ENCODE measurements at places on chromosomes 6 and 20.

DNA sequence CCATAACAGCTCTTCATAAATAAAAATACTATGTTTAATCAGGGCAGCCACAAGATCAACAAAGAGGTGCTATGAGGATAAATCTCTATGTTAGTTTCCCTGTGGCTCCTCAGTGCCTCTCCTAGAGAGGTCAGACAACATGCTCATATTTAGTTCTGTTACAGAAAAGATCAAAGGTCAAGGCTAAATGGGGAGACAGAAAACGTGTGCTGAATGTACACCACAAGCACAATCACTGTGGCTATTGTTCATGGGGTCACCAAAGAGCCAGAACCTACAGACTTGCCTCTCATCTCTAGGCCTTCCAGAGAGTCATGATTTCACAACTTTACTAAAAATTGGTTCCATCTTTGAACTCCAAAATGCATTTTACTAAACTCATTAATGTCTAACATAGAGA is 409.8 kb downstream of the HACE1 start:
- no peak for DNase-seq

DNA sequence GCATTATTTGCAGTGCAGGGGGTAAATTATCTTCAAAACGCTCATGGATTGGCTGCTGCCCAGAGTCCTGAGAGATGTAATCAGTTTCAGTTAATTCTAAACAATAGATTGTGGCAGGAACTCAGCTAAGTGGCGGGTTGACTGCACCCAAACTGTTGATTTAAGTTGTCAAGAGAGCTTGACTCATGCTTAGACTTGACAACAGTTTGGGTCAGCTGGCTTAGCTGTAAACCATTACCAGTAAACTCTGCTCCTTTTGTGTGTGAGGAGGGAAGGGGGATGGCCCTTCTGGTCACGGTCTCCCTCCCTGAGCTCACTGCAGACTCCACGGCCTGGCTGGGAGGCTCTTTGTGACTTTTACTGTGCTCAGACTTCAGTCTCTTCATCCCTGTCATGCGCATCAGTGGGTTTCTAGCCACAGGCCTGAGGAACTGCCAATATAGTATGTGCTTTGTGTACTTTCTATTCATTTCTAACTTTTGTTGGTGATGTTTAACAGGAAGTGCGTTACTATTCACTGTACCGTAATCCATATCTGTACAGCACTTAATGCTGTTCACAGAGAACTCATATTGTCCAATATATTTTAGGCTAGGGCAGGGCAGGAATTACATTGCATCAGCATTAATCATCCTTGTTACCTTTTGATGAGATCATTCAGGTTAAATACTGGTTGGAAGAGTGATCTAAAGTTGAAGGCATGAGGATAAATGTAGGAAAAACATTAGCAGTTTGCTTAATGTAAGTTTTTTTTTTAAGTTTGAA is 488.3 kb downstream of the CDKAL1 start:
- peak; percentile 3 for DNase-seq

DNA sequence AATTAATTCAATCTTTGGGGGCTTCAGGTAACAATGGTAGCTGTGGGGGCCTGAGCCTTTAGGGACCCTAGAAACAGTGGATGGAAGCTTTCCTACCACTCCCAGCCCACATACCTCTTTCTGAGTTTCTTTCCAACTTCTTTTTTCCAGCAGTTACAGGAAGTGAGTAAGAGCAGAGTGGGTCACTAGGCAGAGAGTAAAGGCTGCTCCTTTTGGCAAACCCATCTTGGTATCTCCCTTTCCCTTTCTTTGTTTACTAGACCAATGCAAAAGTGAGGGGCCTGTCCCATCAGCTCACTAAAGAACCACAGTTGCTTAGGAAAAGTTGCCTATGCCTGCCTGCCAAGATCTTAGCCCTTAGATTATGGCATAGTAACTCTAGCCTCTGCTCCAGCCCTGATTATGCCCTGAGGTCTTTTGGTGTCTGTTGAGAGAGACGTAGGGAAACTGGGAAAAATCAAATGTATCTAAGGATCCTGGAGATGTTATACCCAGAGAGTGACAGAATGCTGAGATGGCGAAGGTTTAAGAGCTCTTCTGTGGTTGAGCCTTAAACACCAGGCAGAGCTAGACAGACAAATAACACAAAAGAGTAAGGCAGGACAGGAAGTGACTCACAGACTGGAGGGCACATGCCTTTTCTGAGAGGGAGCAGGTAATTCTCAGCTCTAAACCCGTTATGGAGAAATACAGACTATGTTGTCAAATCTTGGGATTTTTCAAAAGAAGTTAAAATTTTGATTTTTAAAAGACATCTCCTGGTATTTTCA is 31.3 kb downstream of the TRMT6 start:
- DNase-seq: no peak

DNA sequence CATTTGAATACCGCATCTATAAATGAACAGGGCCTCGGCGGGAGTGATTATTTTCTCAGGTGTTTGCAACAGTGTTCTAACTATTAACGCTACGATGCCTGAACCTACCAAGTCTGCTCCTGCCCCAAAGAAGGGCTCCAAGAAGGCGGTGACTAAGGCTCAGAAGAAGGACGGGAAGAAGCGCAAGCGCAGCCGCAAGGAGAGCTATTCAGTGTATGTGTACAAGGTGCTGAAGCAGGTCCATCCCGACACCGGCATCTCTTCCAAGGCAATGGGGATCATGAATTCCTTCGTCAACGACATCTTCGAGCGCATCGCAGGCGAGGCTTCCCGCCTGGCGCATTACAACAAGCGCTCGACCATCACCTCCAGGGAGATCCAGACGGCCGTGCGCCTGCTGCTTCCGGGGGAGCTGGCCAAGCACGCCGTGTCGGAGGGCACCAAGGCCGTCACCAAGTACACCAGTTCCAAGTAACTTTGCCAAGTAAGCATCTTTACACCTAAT is 70.9 kb downstream of the HFE start:
- DNase-seq: peak; percentile 66

DNA sequence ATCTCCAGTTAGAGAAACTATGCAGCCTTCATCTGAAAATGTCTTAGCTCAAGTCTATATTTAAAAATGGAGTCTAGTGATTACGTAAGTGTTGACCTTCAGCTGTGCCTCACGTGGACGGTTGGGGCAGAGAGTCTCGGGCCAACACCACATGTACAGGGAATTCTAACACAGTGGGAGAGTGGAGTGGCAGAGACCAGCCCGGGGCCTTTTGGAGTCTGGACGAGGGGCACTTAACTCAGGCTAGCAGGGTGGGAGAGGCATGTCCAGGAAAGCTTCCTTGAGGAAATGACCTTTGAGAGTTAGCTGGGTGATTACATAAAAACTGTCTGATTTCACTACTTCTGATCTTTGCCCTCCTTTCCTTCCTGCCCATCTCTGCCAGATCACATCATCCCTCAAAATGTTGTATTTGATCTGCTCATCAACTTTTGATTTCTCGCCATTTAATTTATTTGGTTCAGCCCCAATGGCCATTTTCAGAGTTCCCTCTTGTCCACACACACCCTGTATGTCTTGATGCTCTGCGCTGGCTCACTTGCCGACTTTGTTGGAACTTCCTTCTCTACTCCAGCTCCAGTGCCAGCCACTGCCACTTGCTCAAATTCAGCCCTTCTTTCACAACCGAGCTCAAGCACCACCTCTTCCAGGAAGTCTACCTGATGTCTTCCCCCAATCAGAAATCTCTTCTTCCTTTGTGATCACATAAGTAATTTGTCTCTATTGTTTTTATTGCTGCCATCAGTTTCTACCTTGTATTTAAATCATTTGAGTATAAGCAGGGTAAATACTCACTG is 2.6 kb downstream of the ARMC2 start:
- DNase-seq: no peak

GRCh38 chr6:155436981-155437749 is 18.5 kb downstream of the NOX3 start:
- no peak for DNase-seq

DNA sequence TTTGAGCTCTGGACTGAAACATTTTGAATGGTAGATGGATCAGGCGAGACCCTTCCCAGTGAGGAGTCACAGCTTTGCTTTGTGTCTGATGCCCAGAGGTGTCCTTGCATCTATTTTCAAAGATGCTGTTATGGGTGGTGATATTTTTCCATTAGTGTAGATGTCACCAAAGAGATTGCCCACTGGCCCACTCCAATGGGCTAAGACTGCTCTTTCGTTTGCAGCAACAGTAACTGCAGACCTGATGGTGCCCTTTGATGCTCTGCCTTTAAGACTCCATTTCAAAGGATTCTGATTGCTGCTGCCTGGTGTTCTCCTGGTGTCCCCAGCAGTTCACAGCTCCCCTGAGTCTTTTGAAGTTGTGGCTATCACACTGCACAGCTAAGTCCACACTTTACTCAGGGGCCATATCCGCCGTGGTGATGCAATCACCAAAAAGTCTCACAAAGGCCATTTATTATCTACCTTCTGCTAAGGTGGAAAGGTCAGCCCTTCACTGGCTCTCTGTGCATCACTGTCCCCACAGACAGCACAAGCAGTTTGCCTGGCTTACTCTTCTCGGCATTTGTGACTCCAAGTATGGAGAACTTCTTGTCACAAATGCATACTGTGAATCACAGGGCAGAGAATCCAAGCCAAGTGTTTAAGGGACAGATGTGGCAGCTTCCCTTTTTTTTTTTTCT is 56.4 kb downstream of the NOX3 start:
- DNase-seq: no peak

- DNase-seq: no peak
Measured at GRCh38 chr6:6006428-6007365, at the start of gene NRN1. TSS of gene NRN1 (minus strand) at chr6:6006925. CDS start at chr6:6006749, 176 bp downstream.

DNA sequence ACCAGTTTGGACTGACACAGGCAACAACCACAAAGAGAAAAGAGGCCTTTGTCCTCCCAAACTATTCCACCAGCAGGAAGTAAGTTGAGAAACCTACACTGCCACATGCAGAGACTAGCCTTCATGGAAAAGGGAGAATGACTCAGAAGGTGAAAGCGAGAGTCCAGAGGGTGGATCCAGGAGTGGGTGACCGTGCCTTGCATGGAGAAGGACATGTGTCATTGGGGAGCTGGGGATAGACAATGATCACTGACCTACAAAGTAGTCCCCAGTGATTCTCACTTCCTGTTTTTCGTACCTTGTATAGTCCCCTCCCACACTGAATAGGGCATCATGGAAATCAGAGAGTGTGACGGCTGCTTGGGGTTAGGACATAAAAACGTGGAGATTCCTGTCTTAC is 91.9 kb downstream of the MYLK4 start:
- DNase-seq: no peak

GRCh38 chr6:149476789-149477455 is 7.9 kb downstream of the ZC3H12D start:
- DNase-seq: no peak

GRCh38 chr6:44342489-44342888 is at the start of gene SPATS1:
TSS of gene SPATS1 (plus strand) at chr6:44342650. CDS start at chr6:44343096, 446 bp downstream.
- no peak for DNase-seq

- no peak for DNase-seq
Measured at GRCh38 chr6:112113431-112113830, 26.0 kb downstream of the FAM229B start.

GRCh38 chr20:32526125-32526524 is 59.0 kb downstream of the NOL4L start:
- no peak for DNase-seq

DNA sequence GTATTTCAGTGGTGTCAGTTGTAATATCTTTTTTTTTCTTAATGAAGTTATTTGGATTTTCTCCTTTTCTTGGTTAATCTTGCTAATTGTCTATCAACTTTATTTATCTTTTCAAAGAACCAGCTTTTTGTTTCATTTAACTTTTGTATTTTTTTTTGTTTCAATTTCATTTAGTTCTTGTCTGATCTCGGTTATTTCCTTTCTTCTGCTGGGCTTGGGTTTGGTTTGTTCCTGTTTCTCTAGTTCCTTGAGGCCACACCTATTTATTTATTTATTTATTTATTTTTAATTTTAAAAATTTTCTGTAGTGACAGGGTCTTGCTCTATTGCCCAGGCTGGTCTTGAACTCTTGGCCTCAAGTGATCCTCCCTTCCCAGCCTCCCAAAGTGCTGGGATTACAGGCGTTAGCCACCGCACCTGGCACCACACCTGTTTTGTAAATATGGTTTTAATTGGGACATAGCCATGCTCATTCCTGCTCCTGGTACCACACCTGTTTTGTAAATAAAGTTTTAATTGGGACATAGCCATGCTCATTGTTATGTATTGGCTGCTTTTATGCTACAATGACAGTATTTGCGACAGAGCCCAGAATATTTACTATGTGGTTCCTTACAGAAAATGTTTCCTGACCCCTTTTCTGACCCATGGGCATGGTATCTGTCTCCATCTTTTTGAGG is 22.2 kb downstream of the KDM1B start:
- no peak for DNase-seq

- DNase-seq: no peak
Measured at GRCh38 chr20:9809271-9809670, 29.6 kb downstream of the PAK5 start.

DNA sequence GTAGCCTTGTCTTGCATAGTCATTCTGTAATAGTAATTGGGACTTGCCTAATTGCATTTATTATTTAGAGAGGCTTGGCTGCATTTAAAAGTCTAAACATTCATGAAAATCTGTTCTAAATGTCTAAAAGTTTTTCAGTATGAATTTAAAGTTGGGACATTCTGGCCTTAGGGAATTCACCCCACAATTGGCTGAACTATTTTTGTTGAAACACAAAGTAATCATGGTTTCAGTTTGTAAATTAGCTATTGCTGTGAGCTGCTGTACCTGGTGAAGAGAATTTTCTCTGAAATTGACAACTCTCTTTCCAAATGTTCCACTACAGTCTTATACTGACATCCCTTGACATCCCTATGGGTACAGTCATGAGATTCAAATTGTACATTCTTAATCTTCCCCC is 253.0 kb downstream of the FARS2 start:
- no peak for DNase-seq

- DNase-seq: no peak
Measured at GRCh38 chr6:91173186-91173585, 586.3 kb upstream of the MAP3K7 start.

DNA sequence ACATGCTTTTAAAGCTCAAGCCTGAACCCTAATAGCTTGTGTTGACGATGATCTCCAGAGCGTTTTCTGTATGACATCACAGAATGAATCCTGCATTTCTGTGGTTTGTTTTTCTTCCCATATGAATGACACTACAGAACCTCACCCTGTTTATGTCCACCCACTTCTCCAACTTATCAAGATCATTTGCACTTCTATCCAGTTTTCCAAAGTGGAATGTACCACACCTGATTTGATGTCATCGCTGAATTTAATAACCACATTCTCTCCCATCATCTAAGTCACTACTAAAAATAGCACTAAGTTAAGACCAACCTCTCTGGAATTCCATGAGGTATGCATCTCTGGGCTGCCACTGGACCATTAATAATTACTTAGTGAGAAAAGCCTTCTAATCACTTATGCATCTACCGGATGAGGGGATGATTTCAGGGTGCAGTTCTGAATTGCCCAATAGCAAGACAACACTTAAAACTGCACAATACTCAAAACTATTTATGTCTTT is 33.3 kb upstream of the CITED2 start:
- DNase-seq: no peak

DNA sequence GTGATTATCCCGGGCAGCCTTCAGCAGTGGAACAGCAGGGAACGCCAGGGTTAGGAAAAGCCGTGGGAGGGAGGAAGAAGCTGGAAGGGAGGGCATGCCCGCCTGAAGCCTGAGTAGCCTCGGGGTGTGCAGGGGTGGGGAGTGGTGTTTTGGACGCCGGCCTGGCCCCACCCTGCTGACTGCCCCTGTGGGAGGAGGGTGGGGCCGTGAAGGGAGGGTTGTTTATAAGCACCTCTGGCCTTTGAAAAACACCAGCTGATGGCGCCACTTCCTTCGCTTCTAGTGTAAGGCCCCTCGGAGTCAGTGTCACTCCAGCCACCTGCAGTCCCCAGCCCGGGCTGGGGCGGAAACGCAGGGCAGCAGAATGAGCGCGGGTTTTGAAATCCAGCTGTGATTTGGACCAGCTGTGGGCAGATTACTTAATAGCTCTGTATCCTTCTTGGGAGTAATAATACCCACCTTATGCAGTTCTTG is 52.8 kb upstream of the BMP6 start:
- peak; percentile 8 for DNase-seq

GRCh38 chr6:46353528-46353927 is 137.7 kb downstream of the RCAN2 start:
- no peak for DNase-seq
